Amniotic stem cell (primary cell): ENCODE measurements at places on chromosomes 12 and 14.

GRCh38 chr12:45575823-45576475 lies 153.6 kb upstream of the ARID2 start:
- no peak for DNase-seq

GRCh38 chr14:28577711-28578131 lies 188.9 kb upstream of the FOXG1 start:
- DNase-seq = peak; percentile 38

- DNase-seq = no peak
These were observed 241.8 kb upstream of the ATP2B1 start for GRCh38 chr12:89950421-89950820.

GRCh38 chr14:56175773-56176172 lies 57.6 kb downstream of the PELI2 start:
- no peak for DNase-seq

- DNase-seq = no peak
These were observed 153.0 kb downstream of the KIF26A start for GRCh38 chr14:104291123-104292000.

DNA sequence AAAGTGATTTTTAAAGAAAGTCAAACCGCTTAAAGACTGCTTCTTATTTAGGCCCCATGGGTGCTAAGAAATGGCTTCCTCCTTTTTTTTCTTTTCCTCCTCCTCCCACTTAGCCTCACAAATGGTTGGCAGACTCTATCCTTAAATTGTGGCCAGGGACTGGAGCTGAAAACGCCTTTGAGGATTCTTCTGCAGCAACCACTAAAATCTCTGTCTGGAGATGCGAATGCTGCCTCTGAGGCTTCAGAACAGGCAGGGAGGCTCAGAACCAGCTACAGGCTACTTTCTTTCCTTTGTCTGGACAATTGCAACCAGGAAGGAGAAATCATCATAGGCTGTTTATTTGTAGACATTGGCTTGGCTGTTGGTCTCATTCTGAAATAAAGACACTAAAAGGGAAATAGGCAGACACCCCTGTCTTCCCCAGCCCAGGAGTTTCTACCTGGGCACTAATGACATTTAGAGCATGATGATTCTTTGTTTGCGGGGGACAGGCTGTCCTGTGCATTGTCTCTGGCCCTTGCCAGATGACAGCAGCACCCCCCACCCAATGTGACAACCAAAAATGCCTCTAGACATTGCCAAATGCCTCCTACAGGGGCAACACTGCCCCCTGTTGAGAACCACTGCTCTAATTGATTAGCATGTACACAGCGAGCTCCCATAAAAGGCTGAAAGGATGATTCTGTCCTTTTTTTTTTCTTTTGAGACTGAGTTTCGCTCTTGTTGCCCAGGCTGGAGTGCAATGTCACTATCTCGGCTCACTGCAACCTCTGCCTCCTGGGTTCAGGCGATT lies 50.3 kb downstream of the MAP1LC3B2 start:
- DNase-seq = no peak

DNA sequence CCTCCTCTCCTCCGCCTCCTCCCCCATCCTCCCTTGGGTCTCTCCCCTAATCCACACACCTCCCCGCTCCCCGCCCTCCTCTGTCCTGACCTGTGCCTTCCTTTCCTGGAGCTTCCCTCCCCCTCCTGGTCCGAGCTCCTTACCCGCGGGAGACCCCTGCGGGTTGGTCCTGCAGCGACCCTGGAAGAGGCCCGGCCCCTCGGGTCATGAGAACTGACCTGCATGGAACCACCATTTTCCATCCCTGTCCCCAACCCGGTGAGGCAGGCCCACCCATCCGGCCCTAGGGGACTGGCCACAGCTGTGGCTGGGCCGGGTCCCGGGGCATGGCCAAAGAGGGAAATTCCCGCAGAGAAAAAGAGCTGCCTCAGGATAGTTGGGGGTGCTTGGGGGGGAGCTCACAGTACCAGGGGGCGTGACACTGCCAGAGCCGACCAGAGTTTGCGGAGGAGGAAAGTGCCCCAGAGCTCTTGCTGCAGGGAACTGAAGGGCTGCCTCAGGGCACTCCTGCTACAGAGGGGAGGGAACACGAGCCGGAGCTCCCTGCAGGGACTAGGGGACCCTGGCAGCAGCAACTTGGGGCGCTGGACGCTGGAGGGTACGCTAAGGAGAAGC lies 613 bp downstream of the ARHGEF40 start:
- no peak for DNase-seq

- peak; percentile 26 for DNase-seq
These were observed at the start of gene TGFB3 for GRCh38 chr14:75981426-75982265. Gene TGFB3 (minus strand): TSS chr14:75981995. CDS start chr14:75980893, 1,102 bp downstream.

- peak; percentile 81 for DNase-seq
These were observed 58.3 kb upstream of the EEA1 start for GRCh38 chr12:92987362-92987761.

DNA sequence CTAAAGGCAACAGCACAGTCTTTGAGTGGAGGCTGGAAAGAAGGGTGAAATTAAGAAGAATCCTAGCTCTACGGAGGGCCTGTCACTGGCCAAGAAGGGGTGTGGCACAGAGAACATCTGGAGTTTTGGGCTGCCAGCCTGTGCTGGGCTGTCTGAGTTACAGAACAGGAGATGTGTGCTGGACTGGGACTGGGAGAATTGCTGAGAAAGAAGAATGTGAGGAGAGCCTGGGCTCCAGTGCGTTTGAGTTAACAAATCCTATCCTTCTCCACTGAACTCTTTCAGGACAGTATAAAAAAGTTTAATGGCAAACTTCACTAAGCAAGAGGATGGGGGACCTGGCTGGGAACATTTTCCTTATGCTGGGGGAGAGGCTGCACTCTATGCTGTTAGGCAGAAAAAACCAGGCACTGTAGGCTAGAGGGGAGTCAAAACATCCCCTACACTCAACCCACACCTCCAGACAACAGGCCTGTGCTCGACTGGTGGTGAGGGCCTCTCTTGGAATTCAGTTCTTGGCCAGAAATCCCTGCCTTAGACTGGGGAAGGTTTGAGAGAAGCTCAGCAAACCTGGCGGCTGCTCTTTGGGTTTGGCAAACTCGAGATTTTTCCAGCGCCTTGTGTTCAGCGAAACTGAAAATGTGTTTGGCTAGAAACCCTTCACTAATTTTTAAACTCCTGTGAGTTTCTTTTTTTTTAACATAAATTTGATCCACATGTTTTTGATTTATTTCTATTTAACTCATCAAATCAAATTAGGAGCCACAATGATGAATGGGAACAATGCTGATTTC lies 217.3 kb downstream of the MON2 start:
- DNase-seq = no peak

DNA sequence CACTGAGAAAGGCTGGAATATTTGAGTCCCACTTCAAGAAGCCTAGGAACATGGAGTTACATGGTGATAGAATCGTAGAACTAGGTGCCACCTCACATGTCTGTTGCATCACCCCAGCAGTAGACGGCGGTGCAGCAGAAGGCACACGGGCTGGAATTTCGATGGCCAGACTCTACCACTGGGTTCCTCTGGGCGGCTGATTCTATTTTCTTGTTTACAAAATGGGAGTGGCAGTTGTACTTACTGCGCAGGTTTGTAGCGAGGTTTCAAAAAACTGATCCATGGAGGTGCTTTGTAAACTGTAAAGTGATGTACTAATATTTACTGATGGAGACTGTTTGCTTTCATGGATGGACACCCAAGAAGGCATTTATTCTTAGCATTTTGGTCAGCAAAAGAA lies 45.7 kb downstream of the WDR20 start:
- no peak for DNase-seq

GRCh38 chr12:21026302-21026701 lies 104.7 kb upstream of the SLCO1B1 start:
- DNase-seq = no peak

- no peak for DNase-seq
These were observed 59.7 kb downstream of the DAO start for GRCh38 chr12:108939594-108939993.

DNA sequence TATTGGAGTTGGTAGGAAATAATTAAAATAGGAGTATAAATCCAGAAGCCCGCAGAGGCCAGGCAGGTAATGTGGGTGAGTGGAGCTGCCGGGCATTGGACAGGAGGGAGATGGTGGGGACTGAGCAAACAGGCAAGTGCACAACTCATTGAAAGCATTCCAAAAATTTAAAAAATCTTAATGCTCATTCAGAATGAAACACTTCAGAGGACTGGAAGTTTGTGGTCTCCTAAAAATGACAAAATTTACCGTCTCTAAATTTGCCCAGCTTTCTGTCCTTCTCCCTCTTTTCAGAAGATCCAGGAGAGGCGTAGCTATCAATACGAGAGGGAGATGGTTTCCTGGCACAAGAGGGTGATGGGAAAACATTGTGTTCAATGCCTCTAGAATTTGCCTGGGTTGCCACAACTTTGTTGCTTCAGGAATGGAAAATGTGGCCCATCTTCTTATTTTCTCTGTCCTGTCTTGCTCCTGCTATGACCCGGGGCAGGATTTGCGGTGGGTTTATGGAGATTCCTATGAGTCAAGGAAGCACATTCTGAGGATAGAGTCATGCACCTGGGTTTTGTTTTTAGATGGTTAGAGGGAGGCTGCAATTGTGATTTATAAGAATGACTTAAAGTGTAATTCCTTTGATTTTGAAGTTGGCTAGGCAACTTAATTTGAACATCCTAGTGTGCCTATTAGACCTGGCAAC lies 72.2 kb downstream of the BORCS5 start:
- no peak for DNase-seq

DNA sequence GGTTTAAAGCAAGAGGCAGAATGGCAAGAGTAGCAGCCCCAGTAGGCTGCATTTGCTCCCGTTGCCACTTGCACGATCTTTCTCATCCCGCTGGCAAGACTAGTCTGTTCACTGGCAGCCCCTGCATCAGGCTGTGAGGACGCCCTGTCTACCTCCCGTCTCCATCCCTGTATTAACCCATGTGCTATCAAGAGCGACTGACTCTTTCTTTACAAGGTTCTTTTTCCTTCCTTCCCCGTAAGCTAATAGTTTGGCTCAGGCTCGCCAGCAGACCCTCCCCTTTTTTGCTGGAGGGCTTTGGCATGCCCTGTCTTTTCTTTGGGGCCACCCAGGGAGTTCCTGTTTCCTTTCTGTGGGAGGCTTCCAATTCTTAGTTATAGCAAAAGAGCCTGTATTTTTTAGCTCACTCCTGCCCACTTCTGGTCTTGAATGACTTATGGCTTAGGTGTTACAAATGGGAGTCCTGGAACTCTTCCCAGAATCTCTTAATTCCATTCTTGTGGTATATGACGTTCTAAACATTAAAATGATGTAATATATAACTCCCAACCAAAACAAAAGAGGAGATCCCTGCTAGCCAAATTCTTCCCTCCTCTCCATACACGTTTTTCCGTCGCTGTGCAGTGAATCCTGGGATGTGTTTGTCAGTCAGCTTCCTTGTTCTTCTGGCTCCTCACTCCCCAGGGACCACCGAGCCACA lies 149.0 kb downstream of the PRKCH start:
- DNase-seq = peak; percentile 46

- peak; percentile 65 for DNase-seq
These were observed 386.5 kb upstream of the DDHD1 start for GRCh38 chr14:53539489-53540126.

DNA sequence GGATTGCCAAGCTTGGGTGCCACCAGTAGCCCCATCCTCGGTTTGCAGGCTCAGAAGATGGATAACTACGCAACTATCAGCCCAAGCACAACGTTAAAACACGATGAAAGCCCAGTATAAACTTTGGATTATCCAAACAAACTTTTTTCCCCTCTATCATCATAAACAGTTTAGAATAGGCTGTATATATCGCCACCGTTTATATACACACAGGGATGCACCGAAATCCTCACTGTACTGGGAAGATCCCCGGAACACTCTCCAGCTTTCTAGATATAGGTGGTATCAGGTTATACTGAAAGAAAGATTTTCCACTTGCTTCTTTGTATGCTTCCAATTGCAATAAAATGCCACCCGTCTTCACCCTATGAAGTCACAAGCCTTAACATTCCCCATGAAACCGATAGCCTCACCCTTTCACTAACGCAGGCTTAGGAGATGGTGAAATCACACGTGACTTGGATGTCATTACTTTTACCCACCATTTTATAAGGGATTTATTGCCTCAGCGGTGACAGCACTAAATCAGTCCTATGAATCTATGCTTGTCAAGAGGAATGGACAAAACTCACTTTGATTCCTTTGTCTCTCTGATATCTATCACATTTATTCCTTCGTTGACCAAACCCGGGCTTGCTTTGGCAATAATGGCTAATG lies 207.6 kb upstream of the FOXN3 start:
- no peak for DNase-seq

- no peak for DNase-seq
These were observed 240.9 kb downstream of the TMEM121 start for GRCh38 chr14:105767315-105767714.

- DNase-seq = no peak
These were observed 167.7 kb upstream of the PLXNC1 start for GRCh38 chr12:93980711-93981110.

DNA sequence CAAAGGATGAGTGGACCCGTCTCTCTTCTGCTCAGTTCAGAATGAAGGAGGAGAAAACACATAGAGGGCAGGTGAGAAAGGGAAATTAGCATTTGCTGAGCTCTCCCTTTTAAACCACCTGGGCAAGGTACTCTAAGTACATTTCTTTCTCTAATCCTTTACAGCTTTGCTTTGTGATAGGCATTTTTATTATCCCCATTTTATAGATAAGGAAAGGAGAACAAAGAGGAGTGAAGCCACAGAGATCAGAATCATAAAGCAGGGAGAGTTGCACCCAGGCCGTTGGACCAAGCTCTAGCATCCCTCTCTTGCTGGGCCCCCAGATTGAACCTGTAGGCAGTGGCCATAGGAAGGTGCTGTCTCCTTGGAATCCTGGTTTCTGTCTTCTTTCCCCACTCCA lies 47.0 kb downstream of the VCPKMT start:
- no peak for DNase-seq

DNA sequence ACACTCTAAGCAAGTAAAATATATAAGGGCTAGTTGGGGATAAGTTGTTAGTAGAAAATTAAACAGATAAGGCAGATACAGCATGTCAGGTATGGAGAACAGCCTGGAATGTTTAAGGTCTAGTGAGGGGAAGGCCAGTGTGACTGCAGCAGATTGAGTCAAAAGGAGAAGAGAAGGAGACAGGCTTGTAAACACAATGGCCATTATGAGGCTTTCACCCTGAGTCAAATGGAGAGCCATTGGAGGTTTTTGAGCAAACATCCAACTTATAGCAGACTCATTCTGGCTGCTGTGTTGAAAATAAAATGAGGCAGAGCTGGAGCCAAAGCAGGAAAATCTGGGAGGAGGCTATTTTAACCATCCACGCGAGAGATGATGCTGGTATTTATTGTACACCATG lies 142.0 kb downstream of the DUSP6 start:
- no peak for DNase-seq

GRCh38 chr14:55129428-55130195 lies 560 bp downstream of the LGALS3 start:
- DNase-seq = peak; percentile 57
